ENCODE measurements at places on chromosomes 11 and 22.

DNA sequence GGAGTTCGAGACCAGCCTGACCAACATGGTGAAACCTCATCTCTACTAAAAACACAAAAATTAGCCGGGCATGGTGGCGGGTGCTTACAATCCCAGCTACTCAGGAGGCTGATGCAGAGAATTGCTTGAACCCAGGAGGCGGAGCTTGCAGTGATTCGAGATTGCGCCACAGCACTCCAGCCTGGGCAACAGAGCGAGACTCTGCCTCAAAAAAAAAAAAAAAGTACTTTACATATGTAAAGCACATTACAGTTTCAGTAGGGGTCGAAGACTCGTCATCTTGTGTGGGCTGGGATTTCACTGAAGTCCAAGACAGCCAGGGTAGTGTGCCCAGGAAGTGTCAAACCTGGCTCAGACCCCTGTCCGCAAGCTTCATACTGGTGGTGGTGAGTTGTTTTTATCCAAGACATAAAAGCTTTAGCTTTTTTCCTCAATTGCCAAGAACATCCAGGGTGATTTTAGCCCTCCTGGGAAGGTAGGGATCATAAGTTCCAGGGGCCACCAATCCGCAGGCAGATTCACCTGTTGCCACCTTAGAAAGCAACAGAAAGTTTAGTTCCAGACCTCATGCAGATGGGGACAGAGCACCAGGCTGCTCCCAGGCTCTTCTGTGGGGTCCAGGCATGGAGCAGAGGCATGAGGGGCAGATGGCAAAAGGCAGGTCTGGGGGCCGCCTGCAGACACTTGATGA is 21.6 kb upstream of the ADORA2A start:
- DNase-seq: no peak

DNA sequence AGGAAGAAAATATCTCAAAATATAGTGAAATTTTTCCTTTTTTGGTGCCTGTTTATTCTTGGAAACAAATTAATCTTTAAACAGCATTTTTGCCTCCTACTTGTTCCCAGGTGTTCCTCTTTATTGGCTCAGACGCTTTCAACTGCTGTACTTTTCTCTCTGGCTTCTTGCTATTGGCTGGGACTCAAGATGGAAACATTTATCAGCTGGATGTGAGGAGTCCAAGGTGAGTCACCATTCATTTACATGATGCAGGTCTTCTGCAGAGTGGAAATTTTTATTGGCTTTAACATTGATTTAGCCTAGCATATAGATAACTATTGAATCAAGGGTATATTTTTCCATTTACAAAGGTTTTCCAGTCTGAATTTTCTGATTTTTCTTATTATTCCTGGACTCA is 34.4 kb upstream of the DNAJB13 start:
- DNase-seq: no peak

- DNase-seq: no peak
Observed at GRCh38 chr11:34625576-34625975, 4.7 kb downstream of the EHF start.

GRCh38 chr22:39221999-39222686 is 22.6 kb downstream of the PDGFB start:
- DNase-seq: no peak

DNA sequence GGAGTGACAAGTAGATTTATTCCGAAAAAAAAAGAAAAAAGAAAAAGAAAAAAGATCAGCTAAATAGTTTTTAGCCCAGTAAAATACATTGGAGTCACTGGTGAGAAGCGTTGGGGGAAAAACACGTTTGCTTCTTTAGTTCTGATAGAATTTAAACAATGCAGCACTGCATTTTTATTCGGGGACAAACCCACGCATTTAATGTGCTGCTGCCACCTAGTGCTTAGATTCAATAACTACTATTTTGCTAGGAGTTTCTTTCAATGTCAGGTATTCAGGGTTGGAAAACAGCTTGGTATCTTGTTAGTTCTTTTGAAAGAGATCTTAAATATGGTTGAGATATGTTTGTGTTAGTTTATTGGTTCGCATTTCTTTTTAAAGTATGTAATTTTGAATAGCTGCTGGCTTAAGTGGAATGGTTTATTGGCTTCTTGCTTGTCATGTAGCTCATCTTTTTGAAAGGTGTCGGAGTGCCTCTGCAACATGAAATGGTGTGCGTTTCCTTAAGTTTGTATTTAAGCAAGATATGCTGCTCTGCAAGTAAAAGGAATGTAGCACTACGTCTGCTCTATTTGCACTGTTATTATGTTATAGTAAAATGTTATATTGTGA is 41.9 kb downstream of the SVIP start:
- no peak for DNase-seq

GRCh38 chr11:69906453-69906907 is 87.3 kb upstream of the FGF3 start:
- DNase-seq: no peak

GRCh38 chr11:36878737-36879136 is 280.7 kb upstream of the RAG2 start:
- DNase-seq: no peak

DNA sequence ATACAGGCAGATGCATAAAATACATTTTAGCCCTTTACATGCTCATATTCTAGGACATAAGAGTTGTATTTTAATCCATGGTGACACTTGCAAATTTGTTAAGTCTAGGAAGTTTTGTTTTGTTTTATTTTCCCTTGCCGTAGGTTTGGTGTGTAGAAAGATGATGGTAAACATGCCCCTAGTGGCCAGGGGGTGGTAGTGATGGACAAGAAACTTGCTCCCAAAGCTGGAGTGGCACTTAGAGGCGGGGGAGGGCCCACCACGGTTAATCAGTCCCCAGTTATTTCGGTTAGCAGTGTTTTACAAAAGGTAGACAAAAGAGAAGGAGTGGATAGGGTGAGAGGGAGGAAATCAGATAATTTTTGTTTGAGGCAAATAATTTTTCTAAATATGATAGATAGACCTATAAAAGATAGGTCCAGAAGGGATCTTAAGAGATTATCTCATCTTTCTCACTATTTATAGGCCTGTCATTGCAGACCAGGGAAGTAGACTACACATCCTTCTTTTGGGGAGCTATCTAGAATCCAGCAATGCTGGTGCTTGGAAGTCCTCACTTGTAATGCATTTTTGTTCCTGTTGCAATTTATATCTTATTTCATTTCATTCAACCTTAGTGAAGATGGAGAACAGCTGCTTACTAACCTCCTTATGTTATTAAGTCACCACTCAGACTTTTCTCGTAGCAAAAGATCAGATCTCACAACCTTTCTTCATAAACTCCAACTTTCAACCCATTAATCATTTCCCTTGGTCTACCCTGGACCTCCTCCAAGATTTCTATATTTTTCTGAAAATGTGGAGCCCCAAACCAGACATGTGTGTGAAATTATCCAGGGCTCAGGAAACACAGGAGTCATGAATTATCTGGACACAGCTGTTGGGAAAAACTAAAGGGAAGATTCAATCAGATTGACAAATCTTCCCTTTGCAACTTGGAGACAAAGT is 5.9 kb upstream of the BDNF start:
- DNase-seq: no peak
